ENCODE measurements at places on chromosomes 7 and 10. TPM values are rescaled to one million over a fixed set of nuclear protein-coding genes. Genes with fewer than 3 reads are reported as not detected.

GPR26 gene
- not detected for total RNA-seq

GRCh38 chr7:132092106-132092505, 484.2 kb downstream of the PLXNA4 start:
- H3K36me3 ChIP-seq, result no peaks in the 10 kb centered on the region
- no peak for DNase-seq
- H3K4me3 ChIP-seq, result no peak overlapping the region
- H3K4me1 ChIP-seq, result no peaks in the 10 kb centered on the region
- H3K27ac ChIP-seq, result no peak overlapping the region

GRCh38 chr7:51228386-51228958, 88.1 kb downstream of the COBL start:
- no peak overlapping the region for H3K4me3 ChIP-seq
- H3K27ac ChIP-seq, result no peak overlapping the region
- no peak for DNase-seq

GRCh38 chr10:61130366-61130765, 186.4 kb upstream of the RHOBTB1 start:
- no peak for DNase-seq
- no peak overlapping the region for H3K4me3 ChIP-seq
- no peaks in the 10 kb centered on the region for H3K4me1 ChIP-seq
- no peaks in the 10 kb centered on the region for H3K27me3 ChIP-seq

- H3K36me3 ChIP-seq, result no peaks in the 10 kb centered on the region
- H3K4me3 ChIP-seq, result no peak overlapping the region
Measured at GRCh38 chr7:81924494-81924893, 154.6 kb upstream of the HGF start.

Data from ovary (tissue), 10 donors.